ENCODE measurements at places on chromosomes 4 and X. TPM values are rescaled to one million over a fixed set of nuclear protein-coding genes. Genes with fewer than 3 reads are reported as not detected.

GRCh38 chr4:82694046-82694445 is 104.5 kb downstream of the SCD5 start:
- no peak for DNase-seq

- DNase-seq: peak; percentile 47
These were observed 337.3 kb upstream of the HS3ST1 start for GRCh38 chr4:11765849-11766453.

DNA sequence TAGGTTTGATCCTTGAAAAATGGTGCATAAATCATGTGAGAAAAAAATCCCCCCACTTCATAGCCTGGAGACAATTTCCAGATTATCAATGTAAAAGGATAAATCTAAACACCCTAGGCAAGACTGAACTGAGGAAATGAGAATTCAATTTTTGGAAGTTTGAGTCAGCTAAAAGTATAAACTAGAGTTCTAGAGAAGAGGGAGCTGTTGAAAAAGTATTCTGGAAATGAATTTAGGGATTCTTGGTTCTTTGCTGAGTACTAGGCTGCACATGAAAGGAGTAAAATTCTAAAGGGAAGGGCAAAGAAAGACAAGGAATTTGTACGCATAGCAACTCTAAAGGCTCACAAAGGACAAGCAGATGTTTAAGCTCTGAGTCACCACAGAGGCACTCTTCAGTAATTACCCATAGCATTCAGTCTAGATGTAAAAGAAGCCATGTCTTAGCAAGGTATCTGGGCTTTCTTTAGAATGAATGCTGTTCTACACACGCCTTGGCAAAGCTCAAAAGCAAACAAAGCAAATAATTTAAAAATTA is 896.5 kb downstream of the PDHA2 start:
- DNase-seq: peak; percentile 48

- DNase-seq: no peak
These were observed 766.9 kb upstream of the IGFBP7 start for GRCh38 chr4:57877047-57877458.

DNA sequence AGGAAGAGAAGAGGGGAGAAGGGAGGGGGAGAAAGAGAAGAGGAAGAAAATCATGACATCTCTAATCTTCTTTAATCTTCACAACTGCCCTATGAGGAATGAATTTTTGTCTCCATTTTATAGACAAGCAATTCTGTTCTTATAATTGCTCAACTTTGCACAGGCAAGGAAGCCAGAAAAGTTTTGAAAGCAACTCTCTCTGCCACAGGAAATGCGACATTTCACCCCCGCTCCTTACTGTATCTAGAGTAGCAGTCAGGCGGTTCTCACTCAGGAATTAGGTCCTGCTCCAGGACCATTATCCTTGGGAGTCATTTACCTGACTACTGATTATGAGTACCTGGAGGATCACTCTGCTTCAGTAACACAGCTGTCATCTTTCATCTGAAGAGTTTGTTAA is 69.2 kb upstream of the FAM9A start:
- DNase-seq: no peak

GRCh38 chr4:156420623-156421022 is 467.0 kb upstream of the CTSO start:
- no peak for DNase-seq

DNA sequence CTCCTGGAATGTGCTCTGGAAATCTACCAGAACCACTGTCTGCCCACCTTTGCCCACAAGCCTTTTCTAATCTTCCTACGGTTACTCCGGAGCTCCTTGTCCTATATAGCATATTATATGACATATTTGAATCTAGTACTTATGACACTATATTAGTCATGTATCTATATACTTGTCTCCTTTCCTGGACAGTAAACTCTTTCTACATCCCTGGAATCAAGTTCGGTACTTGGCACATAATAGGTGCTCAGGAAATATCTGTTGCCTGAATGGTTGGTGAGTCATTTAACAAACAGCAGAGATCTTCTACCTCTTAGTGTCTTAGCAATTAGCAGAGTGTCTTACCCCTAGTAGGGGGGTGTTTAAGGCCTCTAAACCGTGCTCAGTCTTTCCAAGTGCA is 123.6 kb downstream of the RELL1 start:
- DNase-seq: no peak

GRCh38 chrX:43836435-43837184 is 45.6 kb downstream of the MAOB start:
- DNase-seq: no peak

POU4F2 gene
- not detected for total RNA-seq

ATOH1 gene
- 0.55 TPM for total RNA-seq

BMP3 gene
- total RNA-seq: 0.10 TPM

GAGE12F gene
- total RNA-seq: not detected

TCEAL6 gene
- not detected for total RNA-seq
